ENCODE measurements at places on chromosomes 5 and 9.

DNA sequence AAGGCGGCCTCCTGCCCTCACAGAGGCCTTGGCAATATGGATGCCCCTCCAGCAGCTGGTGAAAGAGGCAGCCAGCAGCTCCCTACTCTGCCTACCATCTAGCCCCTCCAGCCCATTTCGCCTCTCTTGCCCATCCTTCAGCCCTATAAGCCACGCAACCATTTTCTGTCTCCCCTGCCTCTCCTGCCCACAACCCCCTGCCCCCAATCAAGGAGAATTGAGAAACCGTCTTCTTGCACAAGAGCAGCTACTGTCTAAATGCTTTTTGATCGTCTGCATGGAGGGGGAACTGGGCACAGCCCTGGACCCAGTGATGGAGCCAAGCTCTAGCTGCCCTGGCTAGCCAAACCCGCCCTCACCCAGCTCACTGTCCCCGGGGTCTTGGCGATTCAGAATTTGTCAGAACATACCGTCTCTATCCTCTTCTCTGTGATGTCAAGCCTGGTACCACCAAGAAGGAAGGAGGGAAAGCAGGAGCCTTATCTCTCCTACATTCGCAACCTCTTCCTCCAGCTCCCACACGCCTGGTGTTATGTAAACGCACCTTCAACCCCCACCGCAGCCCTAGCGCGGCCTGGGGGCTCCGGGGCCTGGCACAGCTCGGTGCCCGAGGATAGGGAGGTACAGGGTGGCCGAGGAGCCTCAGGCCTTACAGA lies 1.2 kb downstream of the SPRY4 start:
- no peak for DNase-seq

- no peak for DNase-seq
Measured at GRCh38 chr9:132175431-132175830, 13.6 kb downstream of the NTNG2 start.

GRCh38 chr5:6768590-6769230 lies 55.5 kb downstream of the TENT4A start:
- no peak for DNase-seq

DNA sequence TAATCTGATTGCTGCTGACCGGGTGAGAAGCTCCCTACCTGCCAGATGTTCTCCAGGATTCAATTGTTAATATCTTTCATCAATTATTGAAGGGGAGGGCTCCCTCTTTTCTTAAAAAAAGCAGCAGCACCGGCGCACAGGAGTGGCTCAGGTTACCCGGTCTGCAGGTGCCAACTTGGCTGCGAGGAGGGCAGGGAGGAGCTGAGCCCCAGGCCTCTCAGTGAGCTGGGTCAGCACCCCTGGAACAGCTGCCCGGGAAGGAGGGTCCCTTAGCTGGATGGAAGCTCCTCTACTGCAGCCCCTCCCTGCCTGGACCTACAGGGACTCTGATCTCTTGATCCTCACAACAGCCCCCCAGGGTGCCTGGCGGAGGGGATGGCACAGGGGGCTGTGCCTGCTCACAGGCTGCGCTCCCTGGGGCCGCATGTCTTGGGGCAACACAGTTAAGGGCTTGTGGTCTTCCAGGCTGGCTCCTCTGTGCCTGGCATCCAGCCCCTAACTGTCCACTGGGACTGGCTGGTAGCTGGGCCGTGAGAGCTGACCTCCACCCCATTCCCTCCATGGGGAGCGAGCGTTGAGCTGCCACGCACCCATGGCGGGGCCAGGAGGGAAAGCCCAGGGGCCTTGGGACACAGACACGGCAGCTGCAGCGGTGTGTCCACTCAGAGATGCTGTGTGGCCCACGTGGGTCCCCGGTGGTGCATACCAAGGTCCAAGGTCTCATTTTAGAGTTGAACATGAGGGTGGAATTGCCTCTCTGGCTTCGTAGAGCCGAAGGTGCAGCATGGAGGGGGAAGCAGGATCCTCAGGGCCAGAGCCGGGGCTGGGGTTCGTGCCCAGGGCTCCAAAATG lies 28.6 kb upstream of the TMEM250 start:
- DNase-seq = no peak

DNA sequence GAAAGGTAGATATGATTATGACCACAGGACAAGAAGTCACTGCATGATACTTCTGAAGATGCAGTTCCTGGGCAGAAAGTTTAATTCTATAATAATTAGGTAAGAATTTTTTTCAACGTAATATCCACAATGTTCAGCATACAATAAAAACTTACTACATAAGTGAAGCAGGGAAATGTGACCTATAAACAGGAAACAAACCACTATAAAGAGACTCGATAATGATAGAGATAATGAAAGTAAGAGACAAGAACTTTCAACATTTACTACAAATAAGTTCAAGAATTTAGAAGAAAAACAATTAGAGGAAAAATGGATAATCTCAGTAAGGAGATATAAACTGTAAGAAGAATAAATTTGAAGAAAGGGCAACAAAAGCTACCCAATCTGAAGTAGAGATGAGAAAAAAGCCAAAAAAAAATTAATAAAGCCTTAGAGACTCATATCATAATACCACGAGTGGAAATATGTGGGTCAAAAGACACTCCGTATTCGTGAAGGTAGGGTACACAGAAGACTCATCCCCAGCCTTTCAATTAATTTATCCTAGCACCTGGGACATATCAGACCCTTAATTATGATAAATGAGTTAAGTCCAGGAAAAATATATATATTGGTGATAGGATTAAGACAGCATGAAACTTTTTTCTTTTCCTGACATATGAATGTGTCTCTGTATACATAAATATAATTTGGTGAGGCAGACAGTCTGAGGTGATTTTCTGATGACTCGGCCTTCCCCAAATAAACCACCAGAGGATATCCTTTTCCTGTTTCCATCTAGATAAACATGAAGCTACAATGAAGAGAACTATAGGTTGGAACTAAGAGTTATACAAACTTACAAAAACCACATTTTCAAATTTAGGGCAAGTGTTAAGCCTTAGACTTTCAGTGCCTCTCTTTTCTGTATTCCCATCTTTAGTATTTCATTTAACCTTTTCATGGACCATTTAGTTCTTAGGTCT lies 120.4 kb downstream of the RAPGEF6 start:
- DNase-seq = no peak

GRCh38 chr5:150658699-150659265 lies 2.3 kb upstream of the MYOZ3 start:
- DNase-seq = no peak

GRCh38 chr5:113692466-113692865 lies 179.0 kb downstream of the YTHDC2 start:
- no peak for DNase-seq

GRCh38 chr9:134965851-134966250 lies 48.1 kb upstream of the FCN1 start:
- no peak for DNase-seq

DNA sequence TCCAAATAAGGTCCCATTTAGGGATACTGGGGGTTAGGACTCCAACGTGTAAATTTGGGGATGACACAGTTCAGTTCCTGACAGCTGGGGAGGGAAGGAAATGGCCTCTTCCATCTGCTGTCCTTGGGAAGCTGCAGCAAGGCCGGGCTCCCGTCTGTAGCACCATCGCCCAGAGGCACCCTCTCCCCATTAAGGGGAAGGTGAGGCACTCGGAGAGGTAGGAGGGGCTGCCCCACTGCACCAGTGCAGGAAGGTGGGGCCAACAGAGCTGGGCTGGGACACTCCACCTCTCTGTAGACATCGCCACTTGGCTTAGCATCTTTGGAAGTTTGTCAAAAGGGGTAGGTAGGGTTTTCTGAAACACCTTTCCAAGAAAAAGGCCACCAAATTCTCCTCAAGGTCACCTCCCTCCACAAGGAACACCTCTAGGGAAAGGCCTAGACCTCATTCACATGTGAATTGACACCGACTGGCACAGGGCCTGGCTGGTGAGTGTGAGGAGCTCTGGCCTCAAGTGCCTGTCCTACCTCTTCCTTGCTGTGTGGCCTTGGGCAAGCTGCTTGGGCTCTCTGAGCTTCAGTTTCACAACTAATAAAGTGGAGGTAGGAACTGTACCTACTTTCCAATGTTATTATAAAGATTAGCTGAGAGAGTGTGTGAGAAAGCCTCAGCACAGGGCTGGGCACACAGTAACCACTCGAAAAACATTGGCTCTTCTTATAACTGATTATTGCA lies 75.0 kb upstream of the NEURL1B start:
- DNase-seq = no peak

- DNase-seq = no peak
Measured at GRCh38 chr5:6328173-6328572, 50.2 kb downstream of the MED10 start.

DNA sequence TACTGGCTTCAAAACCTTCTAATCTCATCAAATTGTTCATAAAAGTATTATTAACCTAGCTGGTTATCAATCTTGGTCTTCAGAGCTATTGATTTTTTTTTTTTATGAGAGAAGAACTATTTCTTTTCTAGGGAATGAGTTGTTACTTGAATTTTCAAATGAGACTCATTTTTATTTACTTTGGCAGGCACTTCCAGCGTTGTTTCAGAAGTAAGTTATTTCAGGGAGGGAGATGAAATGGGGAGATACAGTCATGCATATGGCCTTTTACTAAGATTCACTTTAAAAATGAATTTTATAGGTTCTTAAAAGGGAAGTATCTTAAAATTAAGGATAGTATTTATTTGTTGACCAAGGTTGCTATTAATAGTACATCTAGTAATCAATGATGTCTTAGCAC lies 129.6 kb downstream of the IZUMO3 start:
- no peak for DNase-seq

GRCh38 chr5:100758306-100758705 lies 144.8 kb downstream of the ST8SIA4 start:
- no peak for DNase-seq

DNA sequence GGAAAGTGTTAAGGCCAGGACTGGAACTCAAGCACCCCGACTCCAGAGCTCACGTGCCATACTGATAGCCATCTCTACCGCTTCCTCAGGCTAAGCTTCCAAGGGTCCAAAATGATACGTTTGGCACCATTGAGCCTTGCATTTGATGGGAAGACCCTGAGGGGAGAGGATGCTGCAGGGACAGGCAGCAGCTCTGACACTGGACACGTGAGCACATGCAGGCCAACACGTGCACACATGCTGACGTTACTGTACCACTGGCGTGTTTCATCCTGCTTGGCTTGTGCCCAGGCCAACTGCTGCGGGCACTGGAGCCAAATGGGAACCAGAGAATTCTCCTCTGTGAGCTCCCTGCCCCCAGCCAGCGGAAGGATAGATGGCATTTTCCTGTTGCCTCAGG lies 5.2 kb downstream of the FAT2 start:
- DNase-seq = no peak

GRCh38 chr5:36607838-36608783 lies 1.7 kb downstream of the SLC1A3 start:
- no peak for DNase-seq

DNA sequence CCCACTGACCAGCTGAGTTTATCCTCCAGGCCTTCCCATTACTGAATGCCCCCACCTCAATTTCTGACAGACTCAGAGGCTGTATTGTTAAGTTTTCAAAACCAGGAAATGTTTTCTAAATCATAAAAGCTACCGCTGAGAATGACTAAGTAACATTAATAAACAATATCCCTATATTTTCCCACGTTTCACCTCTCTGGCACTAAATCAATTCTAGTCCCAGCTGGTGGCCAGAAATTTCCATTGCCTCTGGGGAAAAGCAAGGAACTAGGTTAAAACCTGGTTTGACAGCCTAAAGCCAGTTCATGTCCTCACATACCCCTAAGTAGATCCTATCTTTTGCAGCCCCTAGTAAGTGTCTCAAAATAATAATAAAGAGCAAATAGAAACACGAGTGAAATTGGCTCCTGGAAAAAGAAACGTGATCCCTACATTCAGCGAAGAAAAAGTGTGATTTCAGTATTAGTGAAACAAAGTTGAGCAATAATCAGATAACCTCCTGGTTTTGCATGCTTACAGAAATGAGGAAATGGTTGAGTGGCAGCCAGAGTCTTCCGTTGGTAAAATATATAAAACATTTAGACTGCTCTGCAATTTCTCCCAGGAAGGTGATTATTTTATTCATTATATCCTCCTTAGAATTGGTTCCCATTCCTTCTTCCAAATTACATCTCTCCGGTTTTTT lies 110.9 kb downstream of the ESM1 start:
- no peak for DNase-seq

DNA sequence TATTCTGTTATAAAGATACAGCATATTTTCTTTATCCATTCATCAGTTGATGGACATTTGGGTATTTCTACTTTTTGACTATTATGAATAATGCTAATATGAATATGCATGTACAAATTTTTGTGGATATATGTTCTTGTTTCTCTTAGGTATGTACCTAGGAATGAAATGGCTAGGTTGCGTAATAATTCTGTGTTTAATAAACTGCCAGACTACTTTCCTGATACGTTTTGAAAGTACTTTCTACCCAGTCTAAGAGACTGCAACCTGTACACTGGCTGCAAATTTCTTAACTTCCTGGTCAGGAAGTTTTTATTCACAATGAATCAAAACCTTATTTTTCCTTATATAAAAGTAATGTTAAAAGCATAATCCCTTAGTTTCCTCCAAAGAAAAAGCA lies 93.9 kb upstream of the STARD4 start:
- no peak for DNase-seq

- no peak for DNase-seq
Measured at GRCh38 chr5:80503641-80504040, 15.7 kb downstream of the FAM151B start.

- DNase-seq = peak; percentile 33
Measured at GRCh38 chr5:68216245-68217046, 890 bp downstream of the PIK3R1 start.

DNA sequence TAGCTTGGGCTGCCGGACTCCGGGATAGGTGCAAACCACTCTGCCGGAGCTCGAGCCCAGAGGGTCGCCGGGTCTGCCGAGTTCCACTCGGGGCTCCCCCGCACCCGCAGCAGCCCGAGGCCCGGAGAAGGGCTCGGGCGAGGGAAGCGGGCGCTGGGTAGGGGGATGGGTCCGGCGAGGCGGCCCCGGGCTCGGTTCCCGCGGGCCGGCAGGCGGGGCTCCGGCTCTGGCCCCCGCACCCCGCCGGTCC lies 507 bp downstream of the RICTOR start:
- DNase-seq = no peak

- DNase-seq = no peak
Measured at GRCh38 chr5:149024477-149024876, 38.4 kb downstream of the SH3TC2 start.

- no peak for DNase-seq
Measured at GRCh38 chr5:121919046-121919445, 42.7 kb upstream of the SRFBP1 start.

- no peak for DNase-seq
Measured at GRCh38 chr5:138243794-138244193, 30.6 kb downstream of the GFRA3 start.

GRCh38 chr5:56024810-56025150 lies 30.0 kb upstream of the IL6ST start:
- no peak for DNase-seq
